ENCODE measurements at places on chromosomes 7 and 10. TPM values are rescaled to one million over a fixed set of nuclear protein-coding genes. Genes with fewer than 3 reads are reported as not detected.

DNA sequence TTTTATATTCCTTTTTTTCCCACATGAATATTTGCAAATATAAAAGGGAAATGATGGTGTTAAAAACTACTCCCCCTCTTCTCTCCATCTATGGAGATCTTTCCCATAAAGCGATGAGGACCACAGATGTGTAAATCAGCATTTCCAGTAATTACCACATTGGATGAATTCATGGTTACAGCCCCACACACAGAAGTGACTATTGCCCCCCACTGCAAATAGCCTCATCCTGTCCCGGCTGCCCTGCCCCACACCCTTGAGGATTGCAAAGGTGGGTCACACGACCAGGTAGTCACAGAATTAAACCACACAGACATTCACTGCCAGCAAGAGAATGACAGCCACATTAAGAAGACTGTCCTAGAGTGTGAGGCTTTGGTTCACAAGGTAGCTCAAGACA, 145.1 kb downstream of the DOCK4 start:
- no peak for DNase-seq
- no peak overlapping the region for H3K27ac ChIP-seq
- H3K36me3 ChIP-seq: no peaks in the 10 kb centered on the region
- no peaks in the 10 kb centered on the region for H3K4me1 ChIP-seq

DNA sequence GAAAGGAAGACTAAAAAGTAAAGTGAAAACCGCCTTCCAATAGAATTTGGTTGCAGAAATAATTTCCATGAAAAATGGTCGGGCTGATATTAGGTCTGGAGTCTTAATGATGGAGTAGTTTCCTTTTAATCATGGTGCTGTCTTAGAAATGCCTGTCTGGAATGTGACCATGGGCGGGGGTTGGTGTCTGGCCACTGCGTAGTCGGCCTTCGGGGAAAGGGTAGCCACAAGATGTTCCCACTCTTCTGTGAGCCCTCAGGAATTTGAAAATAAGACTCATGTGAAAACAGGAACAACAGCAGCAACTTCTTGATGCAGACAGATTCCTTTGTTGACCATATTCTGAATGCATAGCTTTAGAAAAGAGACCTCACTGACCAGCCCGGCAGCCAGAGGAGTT, 176.8 kb downstream of the KIAA1217 start:
- H3K4me1 ChIP-seq: peaks cover 23% of the 10 kb centered on the region
- H3K27me3 ChIP-seq: no peaks in the 10 kb centered on the region
- H3K36me3 ChIP-seq: no peaks in the 10 kb centered on the region
- no peak overlapping the region for H3K27ac ChIP-seq

CPA4 gene
- not detected for total RNA-seq

ACTR1A gene
- total RNA-seq: 98.0 TPM

All from thoracic aorta (tissue), 2 donors.